Aorta (tissue), 5 donors: ENCODE measurements at places on chromosomes 5 and 9.

- no peak for DNase-seq
Measured at GRCh38 chr9:86187121-86187520, 72.3 kb downstream of the C9orf153 start.

- DNase-seq, result no peak
Measured at GRCh38 chr5:53031695-53032096, 42.5 kb downstream of the ITGA2 start.

GRCh38 chr5:81154725-81155124, 78.4 kb upstream of the CKMT2 start:
- DNase-seq, result no peak

GRCh38 chr9:35708146-35708545, 18.4 kb upstream of the TPM2 start:
- no peak for DNase-seq

DNA sequence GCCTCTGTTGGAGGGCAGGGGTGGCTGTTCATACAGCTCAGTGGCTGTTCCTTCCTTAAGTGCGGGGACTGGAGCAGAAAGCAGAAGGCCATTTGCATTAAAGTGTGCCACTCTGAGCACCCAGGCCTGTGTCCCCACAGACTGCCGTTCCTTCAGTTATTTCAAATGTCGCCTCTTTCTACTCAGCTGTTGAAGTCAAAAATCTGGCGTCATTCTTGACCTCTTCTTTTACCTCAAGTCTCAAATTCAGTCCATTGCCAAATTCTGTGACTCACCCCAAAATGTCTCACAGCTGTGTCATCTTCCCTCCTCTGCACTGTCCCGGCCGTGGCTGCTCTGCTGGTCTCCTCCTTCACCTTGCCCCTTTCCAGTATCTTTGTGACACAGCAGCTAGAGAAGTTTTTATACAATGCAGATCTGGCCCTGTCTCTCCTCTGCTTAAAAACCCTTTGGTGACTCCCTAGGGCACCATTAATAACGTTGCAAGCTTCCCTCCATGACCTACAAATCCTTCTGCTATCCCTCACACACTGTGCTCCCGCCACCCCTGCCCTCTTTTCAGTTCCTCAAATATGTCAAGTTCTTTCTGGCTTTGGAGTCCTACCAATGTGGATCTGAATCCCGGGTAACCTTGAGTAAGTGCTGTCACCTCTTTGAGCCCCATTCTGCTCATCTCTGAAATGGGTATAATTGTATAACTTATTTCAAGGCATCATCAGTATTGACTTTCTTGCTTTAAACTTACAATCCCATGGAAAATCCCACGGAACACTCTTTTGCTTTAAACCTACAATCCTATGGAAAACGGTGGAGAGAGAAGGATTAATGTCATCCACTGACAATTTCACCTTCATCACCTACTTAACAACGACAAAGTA, 98.3 kb upstream of the BOD1 start:
- DNase-seq, result no peak

GRCh38 chr5:1417586-1418225, 27.5 kb downstream of the SLC6A3 start:
- peak; percentile 29 for DNase-seq

GRCh38 chr9:35618854-35619799, 914 bp upstream of the CD72 start:
- no peak for DNase-seq

DNA sequence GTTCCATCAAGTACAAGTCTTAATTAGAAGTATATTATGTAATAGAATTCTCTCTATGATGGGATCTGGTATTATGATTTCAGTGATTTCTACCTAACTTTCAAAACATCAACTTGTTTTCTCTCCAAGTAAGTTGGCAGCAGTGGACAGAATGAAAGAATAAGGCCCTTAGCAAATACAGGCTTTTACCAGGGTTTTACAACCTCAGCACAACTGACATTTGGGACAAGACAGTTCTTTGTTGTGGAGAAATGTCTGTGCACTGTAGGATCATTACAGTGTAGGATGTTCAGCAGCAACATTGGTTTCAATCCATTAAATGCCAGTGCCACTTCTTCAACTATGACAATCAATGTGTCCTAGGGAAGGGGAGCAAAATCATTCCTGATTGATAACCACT, 48.8 kb downstream of the MLANA start:
- DNase-seq, result no peak

DNA sequence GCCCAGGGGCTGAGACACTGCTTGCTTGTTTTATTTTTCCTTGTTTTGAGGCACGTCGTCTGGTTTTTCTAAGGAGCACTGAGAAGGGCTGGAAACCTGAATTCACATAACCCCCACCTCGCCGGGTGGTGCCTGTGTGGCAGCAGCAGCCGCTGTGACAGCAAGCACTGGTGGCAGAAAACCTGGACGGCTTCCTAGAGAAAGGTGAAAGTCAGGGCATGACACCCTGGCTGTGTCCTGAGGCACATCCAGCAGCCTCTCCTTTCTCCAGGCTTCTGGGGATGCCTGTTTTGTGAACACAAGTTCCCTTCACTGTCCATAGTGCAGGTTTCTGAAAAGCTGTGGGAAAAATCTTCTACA, 29.2 kb downstream of the MRPL36 start:
- DNase-seq, result peak; percentile 8

- DNase-seq, result no peak
Measured at GRCh38 chr5:87258507-87258906, 9.2 kb upstream of the RASA1 start.

- DNase-seq, result no peak
Measured at GRCh38 chr9:16262477-16263261, 607.8 kb downstream of the BNC2 start.

GRCh38 chr5:79878136-79878679, 112.9 kb downstream of the MTX3 start:
- no peak for DNase-seq

DNA sequence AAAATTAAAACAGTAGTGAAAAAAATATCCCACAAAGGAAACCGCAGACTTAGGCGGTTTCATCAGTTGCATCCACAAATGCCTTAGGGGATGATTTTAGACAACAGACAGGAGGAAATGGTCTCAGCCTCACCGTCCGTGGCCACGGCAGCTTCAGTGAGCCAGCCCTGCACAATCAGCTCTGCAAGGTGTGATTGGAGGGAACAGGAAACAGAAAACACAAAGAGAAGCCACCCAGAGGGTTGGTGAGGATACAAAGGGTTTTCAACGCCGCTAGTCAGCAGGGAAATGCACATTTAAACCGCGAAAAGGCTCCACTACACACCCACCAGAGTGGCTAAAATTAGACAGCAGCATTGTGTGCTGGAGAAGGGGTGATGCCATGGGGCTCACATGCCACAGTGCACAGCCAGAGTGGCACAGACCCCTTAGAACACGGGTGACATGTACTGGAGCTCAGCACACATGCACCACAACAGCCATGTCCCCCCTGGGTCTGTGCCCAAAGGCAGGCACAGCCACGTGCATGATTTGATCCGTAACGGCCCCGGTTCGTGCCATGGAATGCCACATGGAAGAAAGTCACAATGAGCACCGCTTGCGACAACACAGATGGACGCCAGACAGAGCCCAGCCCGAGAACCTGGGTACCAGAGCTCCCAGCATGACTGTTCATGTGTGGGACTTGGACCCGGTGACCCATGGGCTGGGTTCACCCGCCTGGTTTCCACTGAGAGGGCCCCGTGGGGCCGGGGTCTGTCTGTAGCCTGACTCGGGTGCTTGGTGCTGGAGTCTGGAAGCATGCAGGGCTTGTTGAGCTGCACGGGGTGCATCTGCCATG, 18.3 kb upstream of the TERT start:
- peak; percentile 74 for DNase-seq

DNA sequence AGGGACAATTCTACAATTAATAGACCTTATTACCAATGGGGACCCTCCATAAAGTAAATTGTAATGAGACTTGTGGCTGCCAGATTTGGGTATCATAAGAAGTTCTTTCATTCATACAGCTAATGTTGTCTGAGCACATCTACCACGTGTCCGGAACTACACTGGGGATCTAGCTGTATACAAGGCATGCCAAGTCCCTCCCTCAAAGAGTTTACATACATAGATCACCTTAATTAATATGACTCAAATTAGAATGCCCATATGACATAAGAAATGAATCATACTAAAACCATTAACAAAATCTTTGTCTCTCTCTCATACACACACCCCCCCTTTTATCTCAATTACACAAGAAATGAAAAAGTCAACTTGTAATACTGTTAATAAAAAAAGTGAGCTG, 18.0 kb upstream of the NR4A3 start:
- DNase-seq, result no peak

- DNase-seq, result peak; percentile 92
Measured at GRCh38 chr5:177537389-177538361, 16.7 kb downstream of the FAM193B start.

GRCh38 chr9:3477236-3477834, 48.5 kb downstream of the RFX3 start:
- DNase-seq, result no peak

DNA sequence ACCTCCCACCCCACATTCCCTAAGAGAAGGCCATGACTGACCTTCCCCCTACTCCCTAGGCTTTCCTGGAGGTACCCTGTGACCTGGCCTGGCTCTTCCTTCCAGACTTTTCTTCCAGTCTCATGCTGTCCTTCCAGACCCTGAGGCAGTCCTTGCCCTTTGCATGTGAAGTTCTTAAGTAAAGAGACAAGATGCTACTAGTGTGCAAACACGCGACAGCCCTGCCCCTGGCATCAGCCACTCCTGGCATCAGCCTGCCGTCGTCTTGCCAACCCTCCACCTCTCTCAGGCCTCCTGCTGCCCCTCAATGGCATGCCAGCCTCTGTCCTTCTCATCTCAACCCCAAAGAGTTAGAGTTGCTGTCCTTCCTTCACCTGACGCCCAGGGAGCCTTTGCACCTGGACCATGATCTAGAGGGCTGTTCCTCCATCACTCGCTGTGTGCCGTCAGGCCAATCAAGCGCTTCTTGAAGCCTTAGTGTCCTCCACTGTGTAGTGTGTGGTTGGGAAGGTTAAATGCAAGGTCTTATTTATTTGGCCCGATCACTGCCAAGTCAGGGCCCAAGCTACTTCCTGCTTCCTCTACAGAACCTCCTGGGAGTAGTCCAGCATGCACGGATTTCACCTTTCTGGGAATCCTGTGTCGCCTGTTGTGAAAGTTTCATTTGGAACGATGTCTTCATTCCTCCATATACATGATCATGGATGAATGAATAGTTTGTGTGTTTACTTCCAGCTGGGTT, 61.9 kb downstream of the WWC1 start:
- no peak for DNase-seq

DNA sequence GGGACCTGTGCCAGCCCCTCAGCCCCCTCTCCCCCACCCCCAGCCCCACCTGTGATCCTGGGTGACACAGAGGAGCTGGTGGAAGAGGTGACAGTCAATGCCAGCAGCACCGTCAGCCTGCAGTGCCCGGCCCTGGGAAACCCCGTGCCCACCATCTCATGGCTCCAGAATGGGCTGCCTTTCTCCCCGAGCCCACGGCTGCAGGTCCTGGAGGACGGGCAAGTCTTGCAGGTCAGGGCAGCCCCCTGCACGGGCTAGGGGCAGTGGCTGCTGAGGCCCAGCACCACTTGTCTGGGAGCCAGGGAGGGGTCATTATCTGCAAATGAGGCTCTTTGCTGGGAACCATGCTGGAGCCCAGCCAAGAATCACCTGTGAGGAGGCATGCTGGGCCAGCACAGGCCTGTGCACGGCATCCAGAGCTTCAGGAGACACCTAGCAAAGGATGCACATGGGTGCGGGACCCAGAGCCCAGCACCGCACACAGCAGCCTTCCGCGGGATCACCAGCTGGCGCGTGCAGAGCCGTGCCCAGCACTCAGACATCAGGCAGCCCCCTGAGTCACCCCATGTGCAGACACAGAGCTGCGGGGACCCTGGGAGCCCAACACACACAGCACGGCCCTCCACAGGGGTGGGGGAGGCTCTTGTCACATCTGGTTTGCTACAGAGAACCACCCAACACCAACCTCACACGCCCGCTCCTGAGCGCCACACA, 62.0 kb upstream of the ASS1 start:
- DNase-seq, result no peak

GRCh38 chr5:93054424-93055163, 526.4 kb downstream of the NR2F1-AS1 start:
- DNase-seq, result no peak

DNA sequence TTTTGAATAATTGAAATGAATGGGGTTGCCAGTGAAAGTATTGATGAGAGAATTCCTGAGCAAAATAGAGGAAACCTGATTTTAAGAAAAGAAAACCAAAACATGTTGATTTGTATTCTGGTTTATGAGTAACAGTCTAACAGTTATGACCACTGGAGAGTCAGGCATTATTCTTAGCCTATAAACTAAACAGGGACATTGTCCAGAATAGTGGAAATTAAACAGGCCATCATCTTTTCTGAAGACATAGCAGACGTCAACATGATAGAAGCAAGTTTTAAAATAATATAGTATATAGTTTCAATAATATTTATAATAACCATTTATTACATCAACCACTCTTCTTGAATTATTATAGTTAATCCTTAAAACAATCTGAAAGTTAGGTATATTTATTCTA, 178.3 kb upstream of the MPDZ start:
- DNase-seq, result no peak

- no peak for DNase-seq
Measured at GRCh38 chr5:83388608-83389007, 82.9 kb upstream of the VCAN start.

GRCh38 chr9:6843742-6844141, 86.0 kb downstream of the KDM4C start:
- no peak for DNase-seq

GRCh38 chr5:6464441-6464840, 15.8 kb downstream of the UBE2QL1 start:
- no peak for DNase-seq

- DNase-seq, result no peak
Measured at GRCh38 chr5:168341178-168341577, 49.7 kb downstream of the WWC1 start.

GRCh38 chr5:74627646-74628279, 12.8 kb downstream of the ENC1 start:
- DNase-seq, result no peak
